ENCODE measurements at places on chromosomes 3 and 15.
A peak's percentile ranks its signal among the peaks of the same experiment; 100 is the strongest.

DNA sequence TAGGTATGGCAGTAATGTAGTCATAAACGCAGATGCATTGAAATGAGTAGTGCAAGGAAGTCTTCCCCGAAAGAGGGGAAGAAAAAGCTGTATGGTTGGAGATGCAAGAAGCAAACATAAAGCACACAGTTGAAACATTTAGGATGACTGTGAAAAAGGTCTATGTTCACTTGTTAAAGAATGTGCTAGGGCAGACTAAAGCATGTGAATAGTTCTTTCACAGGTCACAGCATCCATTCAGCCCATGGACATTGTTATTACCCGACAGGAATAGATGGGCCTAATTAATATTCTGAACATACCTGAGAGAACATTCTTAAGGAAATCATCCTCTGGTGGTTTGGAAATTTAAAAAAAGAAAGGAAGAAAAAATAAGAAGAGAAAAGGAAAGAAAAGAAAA is 595.2 kb downstream of the ZIC1 start:
- no peak for DNase-seq

DNA sequence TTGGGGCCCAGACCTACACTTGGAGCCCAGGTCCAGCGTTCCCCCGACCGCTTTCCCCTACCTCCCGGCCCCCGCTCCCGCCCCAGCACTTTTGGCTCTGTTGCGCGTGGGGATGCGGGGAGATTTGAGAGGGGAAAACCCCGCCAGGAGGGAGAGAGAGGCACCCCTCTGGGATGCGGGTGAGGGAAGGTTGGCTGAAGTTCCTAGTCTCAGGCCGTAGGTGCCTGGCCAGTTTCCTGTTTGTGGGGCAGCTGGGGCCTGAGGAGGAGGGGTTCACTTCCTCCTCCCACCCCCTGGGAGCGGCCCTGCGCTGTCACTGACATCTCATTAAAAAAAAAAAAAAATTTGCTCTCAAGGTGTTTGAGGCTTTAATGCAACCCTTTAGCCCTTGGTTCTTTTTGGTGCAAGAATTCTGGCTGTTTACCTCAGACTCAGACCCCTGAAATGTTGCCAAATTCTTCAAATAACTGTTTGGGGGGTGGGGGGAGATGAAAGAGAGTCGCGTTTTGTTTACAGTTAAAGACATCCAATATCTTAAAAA is 2.6 kb downstream of the FAM43A start:
- peak; percentile 71 for DNase-seq

DNA sequence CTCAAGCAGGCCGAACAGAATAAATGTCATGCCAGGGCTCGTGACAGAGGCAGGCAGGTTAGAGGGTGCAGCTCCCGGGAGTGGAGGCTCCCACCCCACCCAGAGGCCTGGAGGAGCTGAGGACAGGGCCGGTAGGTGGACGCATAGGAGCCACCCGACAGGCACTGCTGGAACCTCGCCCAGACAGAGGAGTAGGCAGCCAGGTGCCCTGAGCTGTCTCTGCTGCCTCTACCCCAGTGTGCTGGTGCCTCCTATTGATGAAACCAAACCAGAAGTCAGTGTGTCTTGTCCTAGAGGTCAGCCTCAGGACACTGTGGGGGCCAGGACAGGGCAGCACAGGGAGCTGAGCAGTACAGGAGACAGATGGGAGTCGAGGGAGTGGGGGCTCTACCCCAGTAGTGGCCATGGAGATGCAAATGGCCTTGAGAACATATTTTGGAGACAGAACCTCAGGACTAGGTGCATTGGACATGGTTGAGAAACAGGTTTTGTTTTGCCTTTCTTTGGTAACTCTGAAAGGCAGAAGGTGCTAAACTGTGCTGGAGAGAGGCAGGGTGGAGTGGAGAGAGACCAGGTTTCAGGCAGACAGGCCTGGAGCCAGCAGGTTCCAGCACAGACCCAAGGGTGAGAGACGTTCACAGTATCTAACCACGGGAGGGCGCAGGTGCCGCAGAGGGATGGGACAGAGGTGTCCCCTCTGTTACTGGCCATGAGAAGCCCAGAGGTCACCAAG is 15.4 kb upstream of the KLF15 start:
- peak; percentile 1 for DNase-seq

GRCh38 chr3:152120601-152121269 is 148.0 kb upstream of the MBNL1 start:
- DNase-seq = no peak

- no peak for DNase-seq
These were observed 220.7 kb downstream of the NR2F2 start for GRCh38 chr15:96551196-96551595.

DNA sequence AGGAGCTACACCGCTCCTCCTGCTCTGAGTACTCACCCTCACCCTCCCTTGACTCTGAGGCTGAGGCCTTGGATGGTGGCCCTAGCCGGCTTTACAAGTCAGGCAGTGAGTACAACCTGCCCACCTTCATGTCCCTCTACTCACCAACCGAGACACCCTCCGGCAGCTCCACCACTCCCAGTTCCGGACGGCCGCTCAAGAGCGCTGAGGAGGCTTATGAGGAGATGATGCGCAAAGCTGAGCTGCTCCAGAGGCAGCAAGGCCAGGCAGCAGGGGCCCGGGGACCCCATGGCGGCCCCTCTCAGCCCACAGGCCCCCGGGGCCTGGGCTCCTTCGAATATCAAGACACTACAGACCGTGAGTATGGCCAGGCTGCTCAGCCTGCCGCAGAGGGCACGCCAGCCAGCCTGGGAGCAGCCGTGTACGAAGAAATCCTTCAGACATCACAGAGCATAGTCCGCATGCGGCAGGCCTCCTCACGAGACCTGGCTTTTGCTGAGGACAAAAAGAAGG is 21.2 kb upstream of the APEH start:
- no peak for DNase-seq

DNA sequence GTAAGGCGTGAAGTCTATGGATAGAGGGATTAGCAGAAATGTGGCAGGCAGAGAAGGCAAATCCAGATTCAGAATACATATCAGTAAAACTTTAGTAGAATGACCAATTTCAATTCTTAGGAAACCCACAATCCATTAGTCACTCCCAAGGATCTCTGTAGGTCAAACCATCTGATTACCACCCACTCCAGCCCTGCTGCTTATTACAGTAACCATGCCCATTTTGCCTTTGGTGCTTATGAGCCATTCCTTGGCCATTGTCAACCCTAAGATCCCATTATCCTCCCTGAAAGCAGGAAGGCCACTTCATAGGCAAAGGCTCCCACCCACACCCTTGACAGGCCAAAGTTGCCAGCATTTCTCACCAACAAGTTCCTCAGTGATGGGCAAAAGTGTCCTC is 5.1 kb upstream of the KLHL40 start:
- DNase-seq = no peak

DNA sequence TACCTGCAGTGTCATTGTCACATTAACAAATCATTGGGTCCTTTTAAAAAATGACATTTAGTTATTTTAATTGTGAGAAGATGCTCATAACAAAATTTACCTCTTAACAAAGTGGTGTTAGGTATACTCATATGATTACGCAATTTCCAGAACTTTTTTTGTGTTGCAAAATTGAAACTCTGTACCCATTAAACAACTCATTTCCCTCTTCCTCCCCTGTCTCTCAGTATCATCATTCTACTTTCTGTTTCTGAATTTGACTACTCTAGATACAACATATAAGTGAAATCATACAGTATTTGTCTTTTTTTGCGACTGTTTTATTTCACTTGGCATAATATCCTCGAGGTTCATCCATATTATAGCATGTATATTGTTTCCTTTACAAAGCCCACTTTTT is 58.7 kb upstream of the CHST2 start:
- DNase-seq = peak; percentile 22

DNA sequence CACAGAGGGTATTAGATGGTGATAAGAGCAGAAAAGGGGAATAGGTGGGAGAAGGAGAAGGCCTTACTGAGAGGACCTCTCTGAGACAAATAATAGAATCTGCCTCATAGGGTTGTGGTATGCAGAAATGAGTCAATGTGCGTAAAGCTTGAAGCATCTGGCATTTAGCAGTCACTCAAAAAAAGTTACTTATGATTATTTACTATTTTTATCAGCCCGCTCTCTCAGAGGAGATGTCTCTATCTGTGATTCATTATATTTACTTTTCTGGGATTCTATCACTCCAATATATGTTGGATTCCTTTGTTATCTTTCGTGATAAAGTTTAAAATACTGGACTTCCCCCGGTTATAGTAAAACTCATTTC is 4.6 kb upstream of the TM4SF1 start:
- DNase-seq = no peak

- DNase-seq = no peak
These were observed 118.4 kb upstream of the FLNB start for GRCh38 chr3:57889807-57890206.

- DNase-seq = no peak
These were observed 736.0 kb upstream of the NR2F2 start for GRCh38 chr15:95594496-95594895.

DNA sequence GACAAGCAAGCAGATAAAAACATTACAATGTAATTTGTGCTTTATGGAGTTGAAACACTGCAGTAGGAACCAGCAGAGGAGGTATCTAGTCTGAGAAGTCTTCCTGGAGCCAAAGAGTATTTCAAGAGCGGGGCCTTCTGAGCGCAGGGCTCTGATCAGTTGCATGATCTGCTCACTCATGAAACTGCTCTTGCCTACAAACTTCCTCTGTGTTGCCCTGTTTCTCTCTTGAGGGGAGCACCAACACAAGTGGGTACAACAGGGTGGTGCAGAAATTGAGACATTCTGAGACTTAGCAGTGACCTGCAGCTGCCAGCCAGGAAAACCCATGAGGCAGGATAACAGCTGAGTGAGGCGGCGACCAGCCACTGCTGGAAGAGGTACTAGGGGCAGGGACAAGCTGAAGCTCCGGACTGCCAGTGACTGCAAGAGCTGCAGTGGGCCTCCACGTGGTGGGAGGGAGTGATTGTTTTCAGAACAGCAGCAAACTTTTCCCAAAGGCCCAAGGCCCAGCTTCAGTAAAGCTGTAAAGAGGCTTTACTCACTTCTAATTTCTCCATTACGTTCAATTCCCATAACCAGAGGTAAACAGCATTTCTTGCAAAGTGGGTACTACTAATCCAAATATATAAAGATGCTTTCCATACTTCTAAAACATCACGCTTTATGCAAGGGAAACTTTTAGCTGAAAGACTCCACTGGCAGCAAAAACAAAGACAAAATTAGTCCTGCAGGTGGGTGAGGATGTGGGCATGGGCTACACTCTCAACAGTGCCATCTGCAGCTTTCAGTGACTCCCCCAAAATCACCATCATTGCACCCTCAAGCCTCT is 69.0 kb upstream of the LPP start:
- DNase-seq = no peak

- DNase-seq = no peak
These were observed 18.3 kb upstream of the PKM start for GRCh38 chr15:72249142-72249810.

DNA sequence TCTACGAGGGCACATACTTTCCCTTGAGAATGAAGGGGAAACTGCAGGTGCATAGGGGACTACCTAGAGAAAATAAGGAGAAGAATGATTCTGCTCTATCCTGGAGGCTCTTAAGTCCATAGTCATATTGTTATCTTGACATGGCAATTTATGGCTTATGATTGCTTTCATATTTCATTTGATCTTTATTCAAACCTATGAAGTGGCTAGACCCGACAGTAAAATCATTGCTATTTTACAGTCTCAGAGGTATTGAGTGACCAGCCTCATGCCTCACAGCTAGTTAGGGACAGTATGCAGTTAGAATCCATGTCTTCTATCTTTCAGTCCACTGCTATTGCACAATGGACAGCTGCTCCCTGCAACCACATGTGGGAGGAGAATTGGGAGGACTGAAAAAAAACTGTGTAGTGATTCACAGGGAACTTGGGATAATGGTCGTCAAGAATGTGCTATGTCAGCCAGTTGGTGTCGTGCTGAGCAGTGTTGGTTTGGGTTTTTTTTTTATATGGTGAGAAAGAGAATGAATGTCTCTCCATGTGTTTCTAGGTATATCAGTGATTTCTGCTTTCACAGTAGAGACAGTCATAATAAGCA is 63.2 kb upstream of the SPPL2A start:
- DNase-seq = no peak

GRCh38 chr3:129695230-129695629 is 88.8 kb upstream of the PLXND1 start:
- no peak for DNase-seq

DNA sequence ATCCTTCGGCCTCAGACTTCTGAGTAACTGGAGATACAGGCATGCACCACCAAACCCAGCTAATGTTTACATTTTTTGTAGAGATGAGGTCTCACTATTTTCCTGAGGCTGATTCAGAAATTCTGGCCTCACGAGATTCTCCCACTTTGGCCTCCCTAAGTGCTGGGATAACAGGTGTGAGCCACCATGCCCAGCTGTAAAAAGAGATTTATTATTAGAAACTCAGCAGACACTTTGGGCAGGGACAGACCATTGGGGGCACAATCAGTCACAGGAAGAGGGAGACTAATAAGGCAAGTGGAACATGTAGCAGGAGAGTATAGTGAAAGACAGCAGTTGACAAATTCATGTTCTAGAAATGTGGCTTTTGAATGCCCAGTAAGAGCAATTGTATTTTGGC is 249.2 kb downstream of the CBLB start:
- DNase-seq = no peak
